NCI-H1694 (cell line): ENCODE measurements at places on chromosomes 4 and X.

GRCh38 chr4:68734095-68734494 is 63.6 kb upstream of the UGT2B15 start:
- DNase-seq = no peak

GRCh38 chr4:123510221-123510620 is 113.6 kb downstream of the SPRY1 start:
- DNase-seq = no peak

GRCh38 chrX:124033821-124034220 is 72.3 kb downstream of the STAG2 start:
- no peak for DNase-seq

GRCh38 chr4:139469869-139470268 is 15.9 kb downstream of the RAB33B start:
- DNase-seq = no peak

- peak; percentile 39 for DNase-seq
These were observed 227.7 kb downstream of the C4orf33 start for GRCh38 chr4:129323658-129324057.

DNA sequence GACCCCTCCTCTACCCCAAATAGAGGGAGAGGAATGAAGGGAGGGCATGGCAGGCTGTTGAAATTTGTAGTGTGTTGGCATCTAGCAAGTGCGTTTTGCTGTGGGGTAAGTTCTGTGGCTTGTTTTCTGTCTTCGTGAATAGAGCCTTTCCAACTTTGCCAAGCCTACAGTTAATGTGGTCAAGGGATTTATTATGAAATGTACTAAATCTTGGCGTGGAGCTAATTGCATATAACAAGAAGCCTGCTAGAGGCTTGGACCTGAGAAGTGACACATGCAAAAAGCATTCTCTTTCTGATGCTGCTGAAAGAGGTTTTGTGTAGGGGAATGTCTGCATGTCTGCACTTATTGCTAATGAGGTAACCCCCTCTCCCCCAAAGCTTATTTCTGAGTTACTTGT is 132.2 kb downstream of the BMPR1B start:
- no peak for DNase-seq

- DNase-seq = no peak
These were observed 20.9 kb downstream of the MAPK10 start for GRCh38 chr4:86338989-86339388.

GRCh38 chrX:6244666-6245065 is 16.0 kb upstream of the NLGN4X start:
- DNase-seq = no peak

GRCh38 chr4:159227984-159228383 is 125.1 kb downstream of the RAPGEF2 start:
- no peak for DNase-seq

- no peak for DNase-seq
These were observed 71.3 kb upstream of the LDB2 start for GRCh38 chr4:16969696-16970135.

DNA sequence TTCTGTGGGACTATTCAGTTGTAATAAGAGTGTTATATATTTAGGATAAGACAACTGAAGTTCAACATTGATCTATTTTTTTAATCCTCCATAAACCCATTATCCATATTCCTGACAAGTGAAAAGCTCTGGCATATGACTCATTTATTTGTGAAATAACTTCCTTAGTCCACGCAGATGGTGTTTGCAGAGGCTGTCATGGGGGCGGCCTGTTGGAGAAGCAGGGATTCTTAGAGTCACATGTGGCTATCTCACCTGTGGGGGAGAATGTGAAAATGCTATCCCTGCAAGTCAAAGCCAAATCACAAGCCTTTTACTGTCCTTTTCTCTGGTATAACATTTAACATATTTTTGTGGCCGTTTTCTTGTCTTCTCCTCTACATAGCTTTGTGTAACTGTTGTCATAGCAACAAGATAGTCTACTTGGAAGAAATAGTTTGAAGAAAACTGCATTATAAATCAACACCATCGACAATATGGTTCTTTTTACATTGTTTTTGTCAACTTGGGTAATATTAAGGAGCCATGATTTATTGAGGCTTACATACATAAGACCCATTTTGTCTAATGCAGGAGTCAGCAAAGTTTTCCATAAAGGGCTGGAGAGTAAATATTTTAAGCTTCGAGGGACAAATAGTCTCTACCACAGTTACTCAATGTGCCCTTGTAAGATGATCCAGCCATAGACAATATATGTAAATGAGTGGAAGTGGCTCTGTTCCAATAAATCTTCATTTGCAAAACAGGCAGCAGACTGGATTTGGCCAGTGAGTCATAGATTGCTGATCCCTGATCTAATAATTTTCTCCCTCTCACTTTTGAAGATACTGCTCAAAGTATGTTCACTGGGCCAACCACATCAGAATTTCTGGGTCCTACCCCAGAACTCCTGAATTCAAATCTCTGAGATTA is 395.0 kb downstream of the DTHD1 start:
- no peak for DNase-seq

DNA sequence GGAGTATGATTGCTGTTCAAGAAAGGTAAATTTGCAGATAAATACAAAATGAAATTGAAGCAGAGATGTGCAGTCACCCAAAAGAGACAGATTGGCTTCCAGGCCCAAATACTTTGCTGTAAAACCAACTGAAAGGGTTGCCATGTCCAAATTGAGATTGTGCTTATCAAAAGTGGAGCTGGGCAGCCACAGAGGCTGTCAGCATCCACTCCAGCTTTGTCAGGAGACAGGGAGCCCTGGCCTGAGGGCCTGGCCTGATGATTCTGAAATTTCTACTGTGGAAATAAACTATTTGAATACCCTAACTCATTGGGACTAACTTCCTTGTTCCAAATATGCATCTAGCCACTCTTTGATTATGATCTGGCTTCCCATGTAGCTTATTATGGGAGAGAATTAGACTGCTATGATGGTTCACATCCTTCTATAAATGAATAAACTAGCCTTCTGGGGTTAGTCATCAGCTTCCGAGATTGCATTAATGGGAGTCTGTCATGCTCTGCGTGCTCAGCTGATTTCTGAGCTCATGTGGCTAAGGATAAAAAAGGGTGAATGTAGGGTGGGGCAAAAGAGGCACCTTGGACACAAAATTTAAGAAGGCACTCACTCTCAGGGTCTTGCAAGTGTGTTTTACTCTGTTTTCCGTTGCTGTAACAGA is 48.2 kb downstream of the SLC34A2 start:
- no peak for DNase-seq

GRCh38 chrX:154458116-154458953 is at the start of gene PLXNA3:
TSS of gene PLXNA3 (plus strand) at chrX:154458281. CDS start at chrX:154460184, 1,903 bp downstream.
- DNase-seq = no peak
